Thyroid gland (tissue), 4 donors: ENCODE measurements at places on chromosomes 7 and 10. TPM values are rescaled to one million over a fixed set of nuclear protein-coding genes. Genes with fewer than 3 reads are reported as not detected.

GRCh38 chr10:1056326-1057105 is at the start of gene WDR37:
Gene WDR37 (plus strand): TSS chr10:1056385. CDS start chr10:1072156, 15,771 bp downstream.
- H3K27ac ChIP-seq, result peak within 1 kb of the TSS; percentile 79
- no peaks in the 10 kb centered on the region for H3K27me3 ChIP-seq
- peak; percentile 87 for DNase-seq
- H3K36me3 ChIP-seq, result no peaks in the 10 kb centered on the region
- peak within 1 kb of the TSS; percentile 76 for H3K4me3 ChIP-seq

DNA sequence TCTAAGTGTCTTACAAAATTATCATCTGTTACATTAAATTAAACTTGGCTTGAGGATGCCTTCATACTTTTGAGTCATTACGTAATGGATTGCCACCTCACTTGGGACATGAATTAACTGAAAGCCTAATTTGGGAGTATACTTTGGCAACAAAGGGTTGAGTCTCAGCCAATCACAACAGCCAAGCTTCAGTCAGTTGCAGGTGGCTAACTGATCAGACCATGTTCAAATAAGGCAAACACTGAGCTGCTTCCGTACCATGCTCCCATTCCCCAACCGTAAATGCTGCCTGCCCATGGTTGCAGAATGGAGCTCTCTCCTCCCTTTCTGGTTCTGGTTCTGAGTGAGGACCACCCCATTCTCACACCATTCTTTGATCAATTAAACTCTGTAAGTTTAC is 92.9 kb upstream of the STK17A start:
- no peaks in the 10 kb centered on the region for H3K36me3 ChIP-seq
- H3K4me3 ChIP-seq, result no peak overlapping the region
- no peak overlapping the region for H3K27ac ChIP-seq

Gene SPDYE16
- total RNA-seq, result 0.33 TPM

Gene RBM17
- total RNA-seq, result 77.2 TPM

Gene DNAJC2
- total RNA-seq, result 13.2 TPM

Gene SUPV3L1
- 25.1 TPM for total RNA-seq

Gene CFAP69
- total RNA-seq, result 33.3 TPM

GRCh38 chr7:113100121-113100603 is 13.5 kb upstream of the GPR85 start:
- no peak overlapping the region for H3K4me3 ChIP-seq
- peak; percentile 79 for DNase-seq
- no peaks in the 10 kb centered on the region for H3K36me3 ChIP-seq

DNA sequence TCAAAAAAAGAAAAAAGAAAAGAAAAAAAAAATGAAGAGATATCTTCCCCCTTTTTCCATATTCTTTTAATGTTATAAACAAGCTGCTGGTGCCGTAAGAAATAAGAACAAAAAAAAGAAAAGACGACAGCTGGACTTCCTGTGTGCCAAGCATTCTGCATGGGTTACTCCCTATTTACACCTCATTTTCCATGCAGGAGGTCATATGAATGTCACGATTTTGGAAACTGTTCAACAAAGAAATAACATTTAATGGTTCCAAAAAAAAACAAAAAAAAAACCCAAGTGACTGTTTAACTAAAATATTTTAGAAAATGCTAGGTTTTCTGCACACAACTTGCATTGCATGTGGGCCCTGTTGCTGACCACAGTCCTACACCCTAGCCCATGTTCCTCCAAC is 159.3 kb downstream of the TNS3 start:
- peaks cover 10% of the 10 kb centered on the region for H3K4me1 ChIP-seq
- H3K27me3 ChIP-seq, result no peaks in the 10 kb centered on the region
- DNase-seq, result no peak
- H3K4me3 ChIP-seq, result no peak overlapping the region
- H3K27ac ChIP-seq, result no peak overlapping the region

DNA sequence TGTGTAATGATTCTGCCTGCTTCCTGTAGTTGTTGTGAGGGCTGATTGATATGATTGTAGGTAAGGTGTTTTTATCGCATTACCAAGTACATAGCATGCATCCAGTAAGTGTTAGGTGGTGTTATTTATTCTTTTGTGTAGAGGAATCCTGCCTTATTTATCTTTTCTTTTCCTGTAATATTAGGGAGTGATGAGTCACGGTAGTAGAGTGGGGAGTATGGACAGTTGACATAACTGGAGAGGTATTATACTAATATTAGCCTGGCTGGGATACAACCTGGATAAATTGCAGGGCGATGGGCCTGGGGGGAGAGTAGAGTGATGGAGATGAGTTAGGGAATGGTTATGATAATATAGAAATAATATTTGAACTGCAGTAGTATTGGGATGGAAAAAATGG is 9.8 kb downstream of the SDK1 start:
- no peaks in the 10 kb centered on the region for H3K36me3 ChIP-seq
- H3K4me3 ChIP-seq, result no peak overlapping the region
- DNase-seq, result no peak
- no peak overlapping the region for H3K27ac ChIP-seq

- H3K27ac ChIP-seq, result no peak overlapping the region
- no peaks in the 10 kb centered on the region for H3K36me3 ChIP-seq
Measured at GRCh38 chr10:68586606-68587305, 26.6 kb downstream of the TET1 start.

- no peak for DNase-seq
- no peak overlapping the region for H3K4me3 ChIP-seq
- peaks cover 25% of the 10 kb centered on the region for H3K4me1 ChIP-seq
- H3K27ac ChIP-seq, result peak overlapping the region; percentile 38
Measured at GRCh38 chr10:48512861-48513260, 92.0 kb downstream of the ARHGAP22 start.

Gene PLXNA4
- total RNA-seq, result 1.5 TPM

GRCh38 chr7:155188821-155189581 is 108.7 kb upstream of the INSIG1 start:
- no peaks in the 10 kb centered on the region for H3K36me3 ChIP-seq
- H3K27ac ChIP-seq, result no peak overlapping the region
- H3K4me3 ChIP-seq, result no peak overlapping the region
